Neural crest cell (in vitro differentiated cells): ENCODE measurements at places on chromosomes 2 and 18.

DNA sequence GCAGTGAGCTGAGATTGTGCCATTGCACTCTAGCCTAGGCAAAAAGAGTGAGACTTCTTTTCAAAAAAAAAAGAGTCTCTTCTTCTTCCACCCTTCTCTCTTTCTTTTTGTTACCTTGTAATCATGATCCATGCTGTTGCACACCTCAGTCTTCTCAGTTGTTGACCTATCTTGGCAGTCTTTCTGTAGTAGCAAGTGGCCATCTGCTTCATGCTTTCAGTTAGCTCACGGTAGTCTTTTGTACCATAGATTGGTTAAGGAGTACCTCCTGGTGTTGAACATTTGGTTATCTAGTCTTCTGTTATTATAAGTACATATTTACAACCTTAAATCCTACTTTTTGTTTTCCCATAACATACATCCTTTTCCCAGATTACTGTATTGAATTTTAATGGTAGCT, 3.1 kb downstream of the GORASP2 start:
- DNase-seq: no peak

DNA sequence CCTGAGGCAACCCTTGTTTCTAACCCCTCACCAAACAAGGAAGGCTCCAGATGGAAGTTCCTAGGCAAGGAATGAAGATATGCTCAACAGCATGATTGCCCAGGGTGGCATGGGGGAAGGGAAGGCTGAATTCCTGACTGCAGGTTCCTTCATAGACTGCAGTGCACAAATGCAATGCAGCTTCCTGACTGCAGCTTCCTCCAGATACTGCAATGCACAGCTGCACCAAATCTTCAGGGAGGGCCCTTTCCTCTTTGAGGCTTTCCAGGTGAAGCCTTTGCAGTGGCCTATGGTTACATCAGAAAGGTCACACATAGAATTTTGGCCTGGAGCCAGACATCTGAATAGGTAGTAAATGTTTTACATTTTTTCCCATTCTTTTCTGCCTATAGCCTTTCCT, 58.8 kb upstream of the DYNAP start:
- DNase-seq: no peak

- DNase-seq: no peak
Measured at GRCh38 chr2:200209030-200209429, 97.5 kb upstream of the SPATS2L start.

DNA sequence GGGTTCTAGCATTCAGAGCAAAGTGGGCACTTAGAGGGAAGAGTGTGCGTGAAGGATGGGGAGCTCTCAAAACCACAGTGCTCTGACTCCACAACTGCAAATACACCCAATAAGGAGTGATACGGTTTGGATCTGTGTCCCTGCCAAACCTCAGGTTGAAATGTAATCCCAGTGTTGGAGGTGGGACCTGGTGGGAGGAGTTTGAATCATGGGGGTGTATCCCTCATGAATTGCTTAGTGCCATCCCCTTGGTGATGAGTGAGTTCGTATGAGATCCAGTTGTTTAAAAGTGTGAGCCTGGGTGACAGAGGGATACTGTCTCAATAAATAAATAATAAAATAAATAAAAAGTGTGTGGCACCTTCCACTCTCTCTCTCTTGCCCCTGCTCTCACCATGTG, 50.3 kb upstream of the CCDC85A start:
- DNase-seq: no peak

GRCh38 chr2:168835969-168836368, 33.5 kb downstream of the NOSTRIN start:
- no peak for DNase-seq

DNA sequence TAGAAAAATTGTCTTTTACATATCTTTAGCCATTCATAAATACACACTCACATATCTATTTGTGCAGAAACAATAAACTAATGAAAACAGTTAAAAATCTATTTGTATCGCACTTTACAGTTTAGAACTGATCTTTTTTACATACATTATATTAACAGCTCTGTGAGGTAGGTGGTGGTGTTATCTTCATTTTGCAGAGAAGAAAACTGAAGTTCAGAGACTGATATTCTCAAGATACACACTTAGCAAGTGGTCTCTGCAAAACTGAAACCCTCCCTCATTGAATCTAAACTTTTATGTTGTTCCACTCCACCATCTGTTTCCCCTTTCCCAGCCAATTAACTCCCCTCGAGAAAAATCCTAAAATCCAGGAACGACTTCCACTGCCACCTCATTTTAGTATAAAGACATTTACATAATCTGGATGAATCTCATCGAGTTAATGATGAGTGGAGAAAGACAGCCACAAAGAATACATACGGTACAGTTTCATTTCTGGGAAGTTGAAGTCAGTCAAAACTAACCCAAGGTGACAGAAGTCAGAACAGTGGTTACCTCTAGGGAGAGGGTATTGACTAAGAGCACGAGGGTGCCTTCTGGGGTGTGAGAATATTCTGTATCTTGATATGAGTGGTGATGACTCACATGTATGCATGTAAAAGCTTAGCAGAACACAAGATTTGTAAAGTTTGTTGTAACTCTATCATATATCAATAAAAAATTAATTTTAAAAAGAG, 524.2 kb upstream of the TCF4 start:
- DNase-seq: no peak

GRCh38 chr2:157256626-157257025, 879 bp upstream of the GALNT5 start:
- no peak for DNase-seq

DNA sequence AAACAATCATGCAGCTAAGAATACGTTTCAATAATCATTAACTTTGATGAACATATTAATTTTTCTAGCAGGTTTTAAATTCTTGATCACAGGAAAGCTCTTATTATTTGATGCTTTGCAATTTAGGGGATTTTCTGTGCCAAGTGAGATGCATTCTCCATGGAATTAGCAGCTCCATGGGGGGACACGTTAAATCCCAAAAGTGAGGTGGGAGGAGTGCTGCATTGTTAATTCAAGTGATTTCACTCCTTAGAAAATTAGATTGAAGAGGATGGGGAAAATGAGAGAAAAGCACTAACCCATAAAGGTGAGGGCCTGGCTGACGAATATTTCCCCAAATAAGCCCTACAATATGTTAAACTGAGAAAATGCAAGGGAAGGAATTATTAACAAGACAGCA, 69.2 kb downstream of the ACVR1C start:
- no peak for DNase-seq

- DNase-seq: peak; percentile 10
Measured at GRCh38 chr18:34867520-34867919, 157.4 kb downstream of the DTNA start.

DNA sequence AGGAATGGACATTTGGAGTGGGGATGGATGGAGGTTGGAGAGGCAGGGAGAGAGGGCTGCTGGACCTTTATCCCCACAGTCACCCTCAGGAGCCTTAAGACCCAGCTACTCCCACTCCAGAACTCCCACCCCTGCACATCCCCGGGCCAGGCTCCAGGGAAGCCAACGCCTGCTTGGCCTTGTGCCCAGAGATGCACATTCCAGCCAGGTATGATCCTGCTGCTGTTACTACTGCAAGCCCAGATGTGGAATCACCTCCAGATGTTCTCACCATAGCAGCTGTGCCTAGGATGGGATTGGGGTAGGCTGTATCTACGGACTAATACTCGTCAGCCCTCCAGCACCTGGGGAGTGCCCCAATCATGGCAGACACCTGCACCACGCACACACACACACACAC, 71.7 kb downstream of the ZFP36L2 start:
- DNase-seq: no peak

- no peak for DNase-seq
Measured at GRCh38 chr2:212147921-212148513, 390.6 kb downstream of the ERBB4 start.

DNA sequence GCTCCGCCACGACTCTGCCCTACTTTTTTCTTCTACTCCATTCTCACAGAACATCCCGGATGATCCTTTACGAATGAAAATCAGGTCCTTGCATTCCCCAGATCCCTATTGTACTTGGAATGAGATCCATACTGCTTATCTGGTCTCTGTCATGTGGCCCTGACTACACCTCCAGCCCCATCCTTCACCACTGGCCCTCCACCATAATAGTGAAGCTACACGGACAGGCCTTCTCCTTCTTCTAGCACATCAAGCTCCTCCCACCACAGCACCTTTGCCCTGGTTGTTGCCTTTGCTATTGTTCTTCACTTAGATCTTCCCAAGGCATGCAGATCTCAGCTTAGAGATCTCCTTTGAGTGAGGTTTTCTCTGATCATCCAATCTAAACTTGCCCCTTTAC, 20.1 kb upstream of the RMDN2 start:
- DNase-seq: no peak

DNA sequence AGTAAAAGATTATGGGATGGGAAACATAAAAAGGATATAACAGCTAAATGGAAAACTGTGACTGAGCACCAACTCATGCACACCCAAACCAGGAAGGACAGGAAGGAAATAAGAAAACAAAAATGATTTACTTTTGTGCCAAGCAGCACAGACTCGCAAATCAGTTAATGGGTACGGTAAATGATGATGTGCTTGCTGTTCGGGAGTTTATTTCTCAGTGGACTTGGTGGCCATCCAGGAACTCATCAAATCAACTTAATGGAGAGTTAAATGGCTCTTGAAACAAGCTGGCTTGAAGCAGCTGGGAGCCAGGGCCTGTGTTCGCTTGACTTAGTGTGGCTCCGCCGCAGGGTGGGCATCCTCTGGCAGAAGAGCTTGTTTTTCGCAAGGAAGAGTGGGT, 36.2 kb downstream of the MTCL1 start:
- DNase-seq: no peak

GRCh38 chr2:100237770-100238169, 84.5 kb downstream of the LONRF2 start:
- no peak for DNase-seq

- no peak for DNase-seq
Measured at GRCh38 chr18:36186461-36187192, 670 bp upstream of the MOCOS start.

DNA sequence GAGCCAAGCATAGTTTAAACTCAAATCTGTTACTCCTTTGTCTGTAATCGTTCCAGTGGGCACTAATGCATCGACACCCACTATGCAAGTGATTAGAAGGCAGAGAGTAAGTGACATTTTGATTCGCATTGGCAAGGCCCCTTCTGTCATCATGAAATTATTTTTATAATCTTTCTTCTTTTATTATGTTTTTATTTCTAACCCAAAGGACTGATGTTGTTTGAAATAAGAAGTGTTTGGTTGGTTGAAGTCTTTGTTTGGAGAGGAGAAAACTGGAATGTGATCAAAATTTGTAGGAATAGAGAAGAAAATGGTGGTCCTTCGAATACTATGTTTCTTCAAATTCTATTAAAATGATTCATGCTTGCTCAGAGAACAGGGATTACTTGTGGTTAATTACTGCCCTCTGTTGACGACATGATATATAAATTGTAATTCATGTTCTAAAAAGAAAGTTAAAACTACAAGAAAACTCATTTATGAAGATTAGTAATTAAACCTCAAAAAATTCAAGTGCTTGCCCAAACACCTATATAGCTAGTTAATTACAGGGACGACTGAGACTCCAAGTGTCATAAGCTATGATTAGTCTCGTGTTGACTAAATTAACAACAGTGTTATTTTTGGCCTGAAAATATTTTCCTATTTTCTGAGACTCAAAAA, 26.4 kb upstream of the TFPI start:
- DNase-seq: no peak

GRCh38 chr18:62505669-62506494, 16.9 kb upstream of the ZCCHC2 start:
- DNase-seq: no peak

DNA sequence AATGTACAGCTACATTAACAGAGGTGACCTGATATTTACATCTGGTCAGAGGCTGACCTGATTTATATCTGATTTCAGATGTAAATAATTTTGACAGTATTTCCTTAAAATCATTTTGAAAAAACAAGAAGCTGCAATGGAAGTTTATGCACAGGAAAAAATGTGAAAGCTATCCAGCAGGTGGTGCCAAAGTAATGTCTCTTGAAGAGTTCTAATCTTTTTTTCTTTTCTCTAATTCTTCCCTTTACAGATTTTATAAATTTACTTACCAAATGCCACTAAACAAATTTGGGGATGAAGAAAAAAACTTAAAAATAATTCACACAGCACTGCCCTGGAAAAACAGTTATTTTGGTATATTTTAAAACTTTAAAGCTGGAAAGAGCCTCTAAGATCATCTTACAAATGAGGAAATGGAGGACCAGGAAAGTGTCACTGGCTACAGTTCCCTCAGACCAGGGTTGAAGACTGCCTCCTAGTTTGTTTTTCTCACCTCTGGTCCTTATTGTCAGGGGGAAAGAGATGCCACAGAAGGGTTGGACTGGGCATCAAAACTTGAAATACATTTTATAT, 16.4 kb upstream of the FBLN7 start:
- peak; percentile 26 for DNase-seq

GRCh38 chr2:99928470-99929053, 213.8 kb downstream of the AFF3 start:
- no peak for DNase-seq

DNA sequence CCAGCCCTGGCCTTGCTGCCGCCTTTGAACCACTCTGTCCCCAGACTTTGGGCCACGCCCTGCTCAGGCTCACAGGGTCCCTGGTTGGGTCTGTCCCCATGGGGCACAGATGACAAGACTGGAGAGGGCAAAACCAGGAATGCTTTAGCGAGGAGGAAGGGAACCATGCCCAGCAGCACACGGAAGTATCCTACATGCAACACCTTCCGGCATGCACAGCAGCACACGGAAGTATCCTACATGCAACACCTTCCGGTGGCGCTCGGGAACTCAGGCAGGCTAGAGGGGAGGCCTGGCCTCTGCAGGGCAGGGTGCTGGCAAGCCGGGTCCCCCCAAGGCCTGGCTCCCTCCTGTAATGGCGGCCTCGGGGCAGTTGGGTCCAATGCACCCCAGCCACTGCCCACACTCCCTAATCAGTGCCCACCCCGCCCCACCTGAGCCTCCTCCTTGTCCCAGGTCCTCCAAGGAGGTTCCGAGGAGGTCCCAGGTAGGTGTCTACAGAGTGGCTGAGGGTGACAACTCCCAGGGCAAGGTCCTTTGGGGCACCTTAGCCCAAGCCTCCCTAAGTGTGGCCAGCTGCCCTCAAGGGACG, 33.6 kb upstream of the SNED1 start:
- DNase-seq: no peak

- no peak for DNase-seq
Measured at GRCh38 chr2:68813596-68813995, 57.6 kb downstream of the BMP10 start.

- DNase-seq: no peak
Measured at GRCh38 chr2:128157644-128158043, 66.6 kb downstream of the UGGT1 start.
